Vagina (tissue), 2 donors: ENCODE measurements at places on chromosomes 11 and 22.

GRCh38 chr11:106879832-106880546, 138.3 kb downstream of the GUCY1A2 start:
- H3K27me3 ChIP-seq: no peaks in the 10 kb centered on the region
- H3K27ac ChIP-seq: no peak overlapping the region
- H3K4me1 ChIP-seq: no peaks in the 10 kb centered on the region
- H3K4me3 ChIP-seq: no peak overlapping the region

DNA sequence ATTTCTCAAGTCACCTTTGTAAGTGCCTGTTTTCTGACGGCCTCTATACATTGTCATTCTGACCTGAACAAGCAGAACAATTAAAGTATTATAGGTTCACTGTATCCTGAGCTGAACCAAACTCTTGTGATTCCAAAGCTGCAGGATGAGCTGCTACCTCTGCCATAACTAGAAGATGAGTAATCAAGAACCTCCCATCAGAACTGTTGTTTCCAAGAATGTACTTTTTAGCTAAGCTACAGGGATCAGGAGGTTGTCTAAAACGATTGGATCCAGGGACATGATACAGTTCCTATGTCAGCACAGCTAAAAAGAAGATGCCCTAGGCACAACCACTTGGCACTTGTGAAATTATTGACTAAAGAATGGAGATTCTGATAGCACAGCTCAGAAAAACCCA, 288.4 kb upstream of the CCDC90B start:
- H3K4me3 ChIP-seq: no peak overlapping the region
- peaks cover 6% of the 10 kb centered on the region for H3K4me1 ChIP-seq

DNA sequence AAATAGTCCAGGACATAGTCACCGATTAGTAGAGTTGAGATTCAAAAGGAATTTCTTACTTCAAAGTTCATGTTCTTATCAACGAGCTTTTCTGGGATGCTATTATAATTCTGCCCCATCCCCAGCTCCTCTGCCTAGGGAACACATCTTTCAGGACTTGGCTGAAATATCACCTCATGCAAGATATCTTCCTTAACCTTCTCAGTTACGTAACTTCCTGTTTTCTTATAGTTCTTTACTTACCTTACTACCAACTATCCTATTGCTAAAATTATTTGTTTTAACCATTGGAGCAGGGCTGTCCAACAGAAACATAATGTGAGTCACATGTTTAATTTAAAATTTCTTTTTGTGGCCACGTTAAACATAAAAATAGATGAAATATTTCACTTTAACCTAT, 2.3 kb downstream of the NARS2 start:
- no peak for DNase-seq
- H3K4me1 ChIP-seq: peaks cover 23% of the 10 kb centered on the region
- H3K36me3 ChIP-seq: no peaks in the 10 kb centered on the region
- H3K27ac ChIP-seq: no peak overlapping the region

GRCh38 chr11:110471371-110471770, 41.6 kb downstream of the FDX1 start:
- no peak for DNase-seq
- H3K4me1 ChIP-seq: no peaks in the 10 kb centered on the region
- H3K36me3 ChIP-seq: no peaks in the 10 kb centered on the region
- H3K27me3 ChIP-seq: no peaks in the 10 kb centered on the region
- no peak overlapping the region for H3K4me3 ChIP-seq
- no peak overlapping the region for H3K27ac ChIP-seq

- DNase-seq: no peak
- no peaks in the 10 kb centered on the region for H3K36me3 ChIP-seq
- H3K4me1 ChIP-seq: no peaks in the 10 kb centered on the region
- no peak overlapping the region for H3K4me3 ChIP-seq
Measured at GRCh38 chr11:16873289-16873688, 134.8 kb downstream of the C11orf58 start.

GRCh38 chr22:39967996-39968972, 8.1 kb downstream of the TMA7B start:
- no peak overlapping the region for H3K27ac ChIP-seq
- no peaks in the 10 kb centered on the region for H3K4me1 ChIP-seq
- no peaks in the 10 kb centered on the region for H3K36me3 ChIP-seq
- H3K27me3 ChIP-seq: no peaks in the 10 kb centered on the region
- no peak for DNase-seq
- no peak overlapping the region for H3K4me3 ChIP-seq

DNA sequence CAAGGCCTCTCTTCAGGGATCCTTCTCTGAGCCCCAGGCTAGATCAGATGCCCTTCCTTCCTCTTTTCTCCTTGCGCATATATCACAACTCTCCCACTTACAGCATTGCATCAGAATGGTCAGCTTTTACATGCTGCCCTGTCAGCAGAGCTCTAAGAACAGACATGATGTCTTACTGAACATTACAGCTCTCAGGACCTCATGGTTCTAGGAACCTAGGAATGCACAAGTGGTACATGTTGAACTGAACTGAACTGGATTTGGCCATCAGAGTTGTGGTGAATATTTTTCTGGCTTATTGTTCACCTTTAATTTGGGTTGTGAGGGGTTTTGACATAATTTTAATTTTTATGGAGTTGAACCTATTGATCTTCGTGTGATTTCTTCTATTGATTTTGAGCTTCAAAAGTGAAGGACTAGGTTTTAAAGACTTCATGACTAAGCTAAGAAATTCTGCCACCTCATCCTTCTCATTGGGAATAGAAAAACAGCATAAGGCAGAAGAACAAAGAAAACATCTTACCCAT, 37.7 kb upstream of the SPON1 start:
- no peaks in the 10 kb centered on the region for H3K36me3 ChIP-seq
- DNase-seq: no peak
- no peaks in the 10 kb centered on the region for H3K27me3 ChIP-seq
- no peak overlapping the region for H3K27ac ChIP-seq
- H3K4me3 ChIP-seq: no peak overlapping the region
- peaks cover 6% of the 10 kb centered on the region for H3K4me1 ChIP-seq

DNA sequence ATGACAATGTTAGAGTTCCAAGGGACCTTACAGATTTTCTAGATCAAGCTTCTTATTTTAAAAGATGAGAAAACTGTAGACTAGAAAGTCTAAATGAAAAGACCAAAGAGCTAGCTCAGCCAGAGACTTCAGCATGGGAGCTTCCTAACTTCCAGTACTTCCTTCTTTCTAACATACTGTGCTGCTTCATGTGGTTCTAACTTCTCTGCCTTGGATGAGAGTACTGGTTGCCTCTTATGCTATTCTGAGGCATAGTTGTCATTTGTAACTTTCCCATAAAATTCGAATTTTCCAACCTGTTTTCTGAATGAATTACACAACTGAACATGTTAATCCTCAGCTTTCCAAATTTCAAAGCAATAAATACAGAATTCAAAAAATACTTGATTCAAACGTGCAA, 1.8 kb downstream of the MTMR2 start:
- H3K27me3 ChIP-seq: no peaks in the 10 kb centered on the region
- H3K4me1 ChIP-seq: peaks cover 39% of the 10 kb centered on the region
- no peak for DNase-seq
